ENCODE measurements at places on chromosomes 1 and 21. TPM values are rescaled to one million over a fixed set of nuclear protein-coding genes. Genes with fewer than 3 reads are reported as not detected.

Gene TNNT2
- polyA plus RNA-seq = not detected

Gene SPRR4
- not detected for polyA plus RNA-seq

Gene CHRM3
- not detected for polyA plus RNA-seq

Gene CLDN19
- polyA plus RNA-seq = not detected

Gene RGS18
- polyA plus RNA-seq = 3.0 TPM

Gene TP73
- 0.88 TPM for polyA plus RNA-seq

Gene LRRN2
- polyA plus RNA-seq = not detected

Gene OR2L2
- not detected for polyA plus RNA-seq

Gene MT1HL1
- not detected for polyA plus RNA-seq

Gene CFHR3
- polyA plus RNA-seq = not detected

Gene NUDT4B
- 5.8 TPM for polyA plus RNA-seq

Gene VN1R5
- polyA plus RNA-seq = not detected

Gene CYP4X1
- not detected for polyA plus RNA-seq

Gene RNU1-1
- polyA plus RNA-seq = not detected

Gene GALE
- polyA plus RNA-seq = 8.0 TPM

Gene ZMYM4
- 28.0 TPM for polyA plus RNA-seq

Gene SMAP2
- 624 TPM for polyA plus RNA-seq

Gene SPRR2G
- not detected for polyA plus RNA-seq

Gene CBS
- polyA plus RNA-seq = not detected

Gene FCRLA
- 445 TPM for polyA plus RNA-seq

Gene TCEANC2
- polyA plus RNA-seq = 7.8 TPM

Gene SERTAD4
- polyA plus RNA-seq = not detected

Gene CELA3B
- not detected for polyA plus RNA-seq

Gene CDKN2C
- polyA plus RNA-seq = 6.0 TPM

Gene MMP23B
- 0.93 TPM for polyA plus RNA-seq

Gene PRR9
- polyA plus RNA-seq = not detected

Gene C1orf141
- polyA plus RNA-seq = not detected

Gene APOBEC4
- polyA plus RNA-seq = not detected

Gene PRDM16
- not detected for polyA plus RNA-seq

Gene CDC42BPA
- polyA plus RNA-seq = not detected

Gene CHIA
- 1.0 TPM for polyA plus RNA-seq

Gene INKA2
- polyA plus RNA-seq = 1.3 TPM

Gene FAM177B
- 30.0 TPM for polyA plus RNA-seq

Gene DEPDC1
- polyA plus RNA-seq = 0.29 TPM

Gene MORN1
- polyA plus RNA-seq = 6.7 TPM

Gene TRMT1L
- 22.5 TPM for polyA plus RNA-seq

Gene EPHA10
- not detected for polyA plus RNA-seq

Gene COP1
- 33.8 TPM for polyA plus RNA-seq

Gene FTCD
- polyA plus RNA-seq = not detected

Gene LCE1E
- polyA plus RNA-seq = not detected

Gene OR14K1
- not detected for polyA plus RNA-seq

Gene GJB4
- not detected for polyA plus RNA-seq

Gene ST6GALNAC3
- 0.99 TPM for polyA plus RNA-seq

Gene GSTM1
- polyA plus RNA-seq = not detected

Gene NR1I3
- not detected for polyA plus RNA-seq

Gene LCE6A
- not detected for polyA plus RNA-seq

Gene PDPN
- polyA plus RNA-seq = not detected

Gene LIN28A
- not detected for polyA plus RNA-seq

Data from IgD-negative memory B cell (primary cell).